ENCODE measurements at places on chromosomes 4 and X. TPM values are rescaled to one million over a fixed set of nuclear protein-coding genes. Genes with fewer than 3 reads are reported as not detected.

Gene PABPC1L2A
- not detected for total RNA-seq

Gene MGAT4D
- total RNA-seq, result not detected

- DNase-seq, result peak; percentile 52
- no peaks in the 10 kb centered on the region for H3K4me1 ChIP-seq
- no peaks in the 10 kb centered on the region for H3K27me3 ChIP-seq
- H3K36me3 ChIP-seq, result no peaks in the 10 kb centered on the region
- H3K27ac ChIP-seq, result no peak overlapping the region
- no peak overlapping the region for H3K4me3 ChIP-seq
Measured at GRCh38 chr4:42080306-42080705, 72.1 kb downstream of the BEND4 start.

DNA sequence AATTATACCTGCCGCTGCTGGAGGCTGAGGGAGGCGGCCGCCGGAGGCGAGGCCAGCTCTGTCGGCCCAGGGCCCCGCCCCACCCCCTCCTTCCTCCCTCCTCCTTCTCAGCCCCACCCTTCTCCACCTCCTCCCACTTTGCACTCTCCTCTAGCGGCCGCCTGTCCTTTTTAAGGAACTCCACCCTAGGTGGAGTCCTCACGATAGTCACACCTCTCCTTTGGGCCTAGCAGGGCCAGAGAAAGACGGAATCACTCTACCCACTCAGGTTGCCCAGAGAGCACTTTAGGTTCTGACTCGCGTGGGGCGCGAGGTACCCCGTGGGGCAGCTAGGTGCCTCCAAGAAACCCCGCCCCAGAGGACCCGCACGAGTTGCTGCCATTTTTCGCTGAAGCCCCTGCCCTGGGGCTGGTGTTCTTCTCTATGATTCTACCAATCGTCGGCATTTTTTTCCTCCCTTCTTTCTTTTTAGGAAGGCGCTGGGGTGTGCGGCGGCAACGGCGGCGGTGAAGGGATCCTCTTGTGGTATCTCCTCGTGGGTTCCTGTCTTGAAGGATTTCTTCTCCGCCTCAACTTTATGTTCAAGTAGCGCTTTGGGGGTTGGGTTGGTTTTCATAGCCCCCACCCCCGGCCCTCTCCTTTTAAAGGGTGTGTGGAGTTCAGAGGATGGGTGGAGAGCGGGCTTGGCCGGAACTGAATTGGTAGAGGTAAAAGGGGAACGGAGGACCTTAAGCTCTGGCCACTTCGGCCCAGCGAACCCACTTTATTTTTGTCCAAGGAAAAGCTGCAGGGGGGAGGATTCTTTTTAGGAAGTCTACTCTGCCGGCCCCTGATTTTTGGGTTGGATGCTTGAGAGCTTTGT, at the start of gene KLF8:
Gene KLF8, plus strand, starts transcription at position 136 of the 862 bp plus-strand sequence. CDS start 979 bp downstream, outside the sequence.
- H3K27me3 ChIP-seq, result peaks cover 5% of the 10 kb centered on the region
- H3K4me3 ChIP-seq, result peak within 1 kb of the TSS; percentile 74
- H3K36me3 ChIP-seq, result no peaks in the 10 kb centered on the region
- no peaks in the 10 kb centered on the region for H3K4me1 ChIP-seq
- peak; percentile 39 for DNase-seq

- no peaks in the 10 kb centered on the region for H3K36me3 ChIP-seq
- H3K4me3 ChIP-seq, result no peak overlapping the region
- DNase-seq, result no peak
- H3K27ac ChIP-seq, result no peak overlapping the region
- H3K4me1 ChIP-seq, result no peaks in the 10 kb centered on the region
Measured at GRCh38 chr4:147336252-147336651, 144.6 kb upstream of the EDNRA start.

- no peak overlapping the region for H3K4me3 ChIP-seq
- H3K36me3 ChIP-seq, result no peaks in the 10 kb centered on the region
- no peaks in the 10 kb centered on the region for H3K4me1 ChIP-seq
- no peak overlapping the region for H3K27ac ChIP-seq
- DNase-seq, result no peak
Measured at GRCh38 chrX:130497531-130497930, 95.7 kb downstream of the RBMX2 start.

- no peaks in the 10 kb centered on the region for H3K36me3 ChIP-seq
- no peaks in the 10 kb centered on the region for H3K4me1 ChIP-seq
- H3K27me3 ChIP-seq, result no peaks in the 10 kb centered on the region
- H3K27ac ChIP-seq, result no peak overlapping the region
Measured at GRCh38 chrX:109378281-109378680, 103.6 kb downstream of the GUCY2F start.

DNA sequence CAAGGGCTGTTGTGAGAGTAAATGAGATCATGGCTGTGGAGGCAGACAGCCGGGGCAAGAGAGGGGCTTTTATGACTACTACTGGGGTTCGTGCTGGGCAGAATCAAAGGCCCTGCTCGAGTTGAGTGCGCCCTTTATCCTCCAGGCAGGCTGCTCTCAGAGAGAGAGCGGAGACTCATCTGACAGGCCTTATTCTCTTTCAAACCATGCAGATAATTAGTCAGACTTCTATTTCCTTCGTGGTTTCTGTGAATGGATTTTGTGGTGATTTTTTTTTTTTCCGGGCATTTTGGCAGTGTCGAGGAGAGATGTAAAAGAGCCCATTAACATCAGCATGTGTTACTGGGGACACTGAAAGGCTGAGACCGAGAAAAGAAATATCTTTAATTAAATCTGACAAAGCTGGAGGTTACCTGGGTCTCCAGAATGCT, 73.6 kb downstream of the MED28 start:
- no peaks in the 10 kb centered on the region for H3K36me3 ChIP-seq
- no peaks in the 10 kb centered on the region for H3K27me3 ChIP-seq
- DNase-seq, result no peak
- no peaks in the 10 kb centered on the region for H3K4me1 ChIP-seq

DNA sequence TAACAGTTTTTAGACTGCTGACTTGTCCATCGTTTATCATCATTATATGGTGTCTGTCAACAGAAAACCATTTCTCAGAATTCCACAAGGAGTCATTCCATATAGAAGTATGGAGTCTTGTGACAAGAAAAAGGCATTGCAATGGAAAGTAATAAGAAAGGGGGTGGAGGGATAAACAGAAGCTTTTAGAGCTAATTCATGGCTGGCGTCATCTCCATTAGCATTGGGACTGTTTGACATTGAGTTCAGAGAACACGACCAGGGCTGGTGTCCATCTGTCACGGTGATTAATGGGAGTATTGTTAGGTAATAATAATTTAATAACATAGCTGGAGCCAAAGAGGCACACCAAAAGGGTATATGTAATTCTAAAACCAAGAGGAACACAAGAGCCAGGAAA, 101.9 kb upstream of the SFRP2 start:
- no peak overlapping the region for H3K27ac ChIP-seq
- H3K36me3 ChIP-seq, result no peaks in the 10 kb centered on the region
- no peaks in the 10 kb centered on the region for H3K27me3 ChIP-seq
- no peaks in the 10 kb centered on the region for H3K4me1 ChIP-seq

- no peaks in the 10 kb centered on the region for H3K27me3 ChIP-seq
- DNase-seq, result peak; percentile 68
- no peak overlapping the region for H3K4me3 ChIP-seq
- H3K27ac ChIP-seq, result no peak overlapping the region
Measured at GRCh38 chr4:99808260-99808857, 8.3 kb upstream of the DAPP1 start.

GRCh38 chr4:24570574-24571236, 13.6 kb downstream of the DHX15 start:
- H3K27me3 ChIP-seq, result no peaks in the 10 kb centered on the region
- H3K27ac ChIP-seq, result no peak overlapping the region
- peaks cover 5% of the 10 kb centered on the region for H3K4me1 ChIP-seq
- no peak for DNase-seq
- peaks cover 7% of the 10 kb centered on the region for H3K36me3 ChIP-seq
